Left ventricle myocardium inferior (tissue), 1 donor: ENCODE measurements at places on chromosomes 11 and 22. TPM values are rescaled to one million over a fixed set of nuclear protein-coding genes. Genes with fewer than 3 reads are reported as not detected.

Gene IFITM10
- 0.58 TPM for total RNA-seq

Gene TPST2
- 28.5 TPM for total RNA-seq

Gene HBG2
- total RNA-seq, result not detected

Gene MUC6
- not detected for total RNA-seq

Gene CPT1A
- 73.1 TPM for total RNA-seq

Gene DGAT2
- total RNA-seq, result 6.9 TPM

GRCh38 chr11:58926251-58926650 is 13.0 kb upstream of the GLYATL1 start:
- DNase-seq, result no peak

DNA sequence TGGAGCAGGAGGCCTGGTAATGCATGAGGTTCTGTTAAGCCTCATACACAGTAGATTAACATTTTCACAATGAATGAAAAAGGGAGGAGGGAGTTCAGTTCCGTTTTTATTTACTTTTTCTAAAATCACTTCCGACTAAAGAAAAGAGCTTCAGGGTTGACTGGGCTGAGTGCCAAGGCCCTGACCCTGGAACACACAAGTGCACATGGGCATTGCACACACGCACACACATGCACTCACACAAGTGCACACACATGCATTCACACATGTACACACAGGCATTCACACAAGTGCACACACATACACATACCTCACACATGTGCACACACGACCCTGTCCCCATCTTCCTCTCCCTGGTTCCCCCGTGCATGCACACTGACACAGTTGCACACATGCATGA is 303.3 kb downstream of the BRD1 start:
- no peak for DNase-seq

DNA sequence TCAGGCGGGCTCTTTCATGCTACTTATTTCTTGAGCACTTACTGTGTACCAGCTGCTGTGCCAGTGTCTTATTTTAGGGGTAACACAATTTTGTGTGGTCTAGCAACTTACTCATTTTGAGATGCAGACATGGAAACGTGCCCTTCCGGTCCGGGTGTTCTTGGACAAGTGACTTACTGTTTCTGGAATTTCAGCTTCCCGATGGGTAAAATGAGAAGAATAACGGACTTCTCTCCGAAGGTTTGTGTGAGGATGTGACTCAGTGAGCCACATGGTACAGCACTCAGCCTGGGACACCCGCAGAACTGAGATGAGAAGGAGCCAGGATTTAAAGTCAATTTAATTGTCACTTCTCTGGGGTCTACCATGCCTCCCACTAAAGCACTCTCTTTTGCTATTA is 114.5 kb upstream of the SYT13 start:
- no peak for DNase-seq

GRCh38 chr11:45298718-45299117 is 12.6 kb upstream of the SYT13 start:
- no peak for DNase-seq

DNA sequence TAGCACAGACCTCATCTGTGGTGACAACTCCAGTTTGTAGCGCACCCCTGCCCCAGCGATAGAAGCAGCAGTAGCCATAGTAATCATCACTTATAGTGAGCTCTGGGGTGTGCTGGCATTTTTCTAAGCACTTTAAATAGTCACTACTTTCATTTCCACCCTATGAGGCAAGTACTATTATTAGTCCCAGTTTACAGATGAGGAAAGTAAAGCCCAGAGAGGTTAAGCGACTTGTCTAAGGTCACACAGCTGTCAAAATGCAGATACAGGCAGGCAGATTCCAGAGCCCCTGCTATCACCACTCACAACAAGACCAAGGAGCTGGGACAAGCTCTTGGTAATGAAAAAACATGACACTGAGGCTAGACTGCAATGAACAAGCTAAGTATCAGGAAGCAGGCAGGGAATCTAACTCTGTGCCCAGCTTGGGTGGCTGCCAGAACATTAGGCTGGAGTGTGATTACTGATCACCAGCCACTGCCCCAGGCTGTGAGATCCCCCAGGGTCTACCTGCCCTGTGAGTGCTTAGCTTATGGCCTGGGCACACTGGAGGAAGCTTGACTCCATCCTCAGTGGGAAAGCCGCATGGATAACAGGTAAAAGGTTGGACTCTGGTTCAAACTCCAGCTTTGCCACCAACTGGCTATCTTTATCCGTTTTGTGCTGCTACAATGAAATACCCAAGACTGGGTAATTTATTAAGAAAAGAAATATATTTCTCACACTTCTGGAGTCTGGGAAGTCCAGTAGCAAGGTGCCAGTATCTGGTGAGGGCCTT is 561.1 kb downstream of the MN1 start:
- no peak for DNase-seq

DNA sequence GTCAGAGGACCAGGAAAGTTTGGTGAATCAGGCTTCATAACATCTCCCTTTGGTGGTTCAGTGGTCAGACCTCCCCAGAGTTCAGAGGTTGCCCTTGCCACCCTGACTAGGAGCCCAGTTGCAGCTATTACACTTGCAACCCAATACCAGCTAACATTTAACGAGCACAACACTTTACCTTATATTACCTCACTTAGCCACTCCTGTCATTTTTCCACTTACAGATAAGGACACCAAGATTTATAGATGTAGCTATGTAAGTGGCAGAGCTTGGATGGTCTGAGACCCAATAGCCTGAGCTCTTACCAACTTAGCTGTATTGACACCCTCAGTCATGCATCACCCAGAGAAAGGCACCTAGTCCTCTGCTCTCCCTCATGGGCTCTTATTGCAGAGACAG is 234.7 kb downstream of the INSC start:
- no peak for DNase-seq
